ENCODE measurements at places on chromosomes 3 and 15. TPM values are rescaled to one million over a fixed set of nuclear protein-coding genes. Genes with fewer than 3 reads are reported as not detected.

DNA sequence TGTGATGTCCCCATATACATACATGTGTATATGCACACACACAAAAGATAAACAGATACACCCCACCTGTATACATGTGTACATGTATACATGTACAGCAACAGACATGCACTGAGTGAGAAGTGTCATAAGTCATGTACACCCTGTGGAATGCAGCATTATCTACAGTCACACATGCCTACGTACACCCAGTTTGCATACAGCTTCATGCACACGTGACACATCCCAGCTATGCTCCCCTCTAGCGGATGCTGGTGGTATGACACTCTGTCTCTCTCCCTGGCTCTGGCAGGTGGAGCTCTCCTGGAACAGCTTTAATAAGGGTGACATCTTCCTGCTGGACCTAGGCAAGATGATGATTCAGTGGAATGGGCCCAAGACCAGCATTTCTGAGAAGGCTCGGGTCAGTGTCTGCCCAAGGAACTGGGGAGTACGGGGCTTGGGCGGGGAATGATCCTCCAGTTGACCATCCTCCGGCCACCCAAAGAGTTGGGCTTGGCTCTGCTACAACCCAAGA lies 6.3 kb downstream of the VILL start:
- H3K36me3 ChIP-seq: no peaks in the 10 kb centered on the region
- H3K27me3 ChIP-seq: no peaks in the 10 kb centered on the region
- H3K4me1 ChIP-seq: peaks cover 30% of the 10 kb centered on the region
- no peak overlapping the region for H3K4me3 ChIP-seq
- peak; percentile 70 for DNase-seq

- no peak overlapping the region for H3K27ac ChIP-seq
- peaks cover 4% of the 10 kb centered on the region for H3K4me1 ChIP-seq
- H3K4me3 ChIP-seq: no peak overlapping the region
- no peaks in the 10 kb centered on the region for H3K36me3 ChIP-seq
These were observed 6.9 kb downstream of the IFT122 start for GRCh38 chr3:129446926-129447325.

GRCh38 chr3:96961576-96961975 lies 147.2 kb downstream of the EPHA6 start:
- no peaks in the 10 kb centered on the region for H3K27me3 ChIP-seq
- no peak for DNase-seq
- no peak overlapping the region for H3K4me3 ChIP-seq
- H3K27ac ChIP-seq: no peak overlapping the region
- H3K4me1 ChIP-seq: no peaks in the 10 kb centered on the region

- DNase-seq: peak; percentile 70
- no peaks in the 10 kb centered on the region for H3K27me3 ChIP-seq
- no peaks in the 10 kb centered on the region for H3K36me3 ChIP-seq
- no peak overlapping the region for H3K4me3 ChIP-seq
These were observed 22.3 kb upstream of the SMCO1 start for GRCh38 chr3:196537319-196537984.

GRCh38 chr3:16262174-16262573 lies 2.6 kb downstream of the DPH3 start:
- no peak overlapping the region for H3K4me3 ChIP-seq
- H3K36me3 ChIP-seq: peaks cover 10% of the 10 kb centered on the region
- no peak overlapping the region for H3K27ac ChIP-seq
- peaks cover 25% of the 10 kb centered on the region for H3K4me1 ChIP-seq

- H3K4me1 ChIP-seq: no peaks in the 10 kb centered on the region
- DNase-seq: no peak
- no peaks in the 10 kb centered on the region for H3K36me3 ChIP-seq
These were observed 711.9 kb downstream of the CADM2 start for GRCh38 chr3:85670634-85671205.

DNA sequence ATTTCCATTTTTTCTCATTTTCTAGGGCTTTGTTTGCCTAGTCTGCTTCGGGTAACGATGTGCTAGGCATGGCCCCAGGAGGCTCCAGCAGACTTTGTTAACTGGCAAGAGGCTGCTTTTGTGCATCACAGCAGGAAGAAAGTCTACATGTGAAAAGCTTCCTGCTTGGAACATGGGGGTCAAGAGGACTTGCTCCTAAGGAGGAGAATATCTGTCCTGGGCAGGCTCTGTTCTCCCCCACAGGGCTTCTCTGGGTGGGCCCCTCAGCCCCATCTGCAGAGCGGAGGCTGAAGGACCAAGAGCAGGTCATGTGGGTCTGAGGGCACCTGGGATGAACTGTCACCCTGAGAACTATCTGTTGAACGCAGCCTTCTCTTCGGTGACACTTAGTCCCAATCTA lies 94.7 kb downstream of the CCNL1 start:
- H3K4me3 ChIP-seq: no peak overlapping the region
- H3K36me3 ChIP-seq: no peaks in the 10 kb centered on the region
- H3K27ac ChIP-seq: no peak overlapping the region
- H3K27me3 ChIP-seq: no peaks in the 10 kb centered on the region
- no peak for DNase-seq

Gene TUSC7
- total RNA-seq: not detected

Gene DHX30
- 60.2 TPM for total RNA-seq

Data from PC-9 (cell line).